Muscle of leg (tissue), 16 donors: ENCODE measurements at places on chromosomes 3 and 15. TPM values are rescaled to one million over a fixed set of nuclear protein-coding genes. Genes with fewer than 3 reads are reported as not detected.

DNA sequence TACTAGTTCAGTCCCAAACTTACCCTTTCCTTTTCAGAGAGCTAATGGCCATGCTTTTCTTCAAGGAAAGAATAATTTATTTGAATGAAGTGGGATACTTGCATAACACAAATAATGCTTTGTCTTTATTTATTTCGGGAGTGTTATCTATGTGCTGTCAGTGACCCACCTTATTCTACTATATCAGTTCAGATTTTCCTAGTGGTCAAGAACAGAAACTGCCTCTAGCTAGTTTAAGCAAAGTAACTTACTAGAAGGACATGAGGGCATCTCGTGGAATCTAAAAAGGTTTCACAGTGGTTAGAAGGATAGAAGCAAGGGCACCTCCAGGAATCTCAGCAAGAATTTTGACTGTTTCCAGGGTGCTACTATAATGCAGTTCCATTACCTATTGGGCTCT, 3.8 kb upstream of the TIMMDC1 start:
- no peaks in the 10 kb centered on the region for H3K27me3 ChIP-seq
- peaks cover 21% of the 10 kb centered on the region for H3K36me3 ChIP-seq
- DNase-seq, result no peak
- no peak overlapping the region for H3K4me3 ChIP-seq
- no peak overlapping the region for H3K27ac ChIP-seq
- H3K4me1 ChIP-seq, result peaks cover 6% of the 10 kb centered on the region

Gene TGM5
- total RNA-seq, result 0.13 TPM

Gene CHAC1
- 2.0 TPM for total RNA-seq

DNA sequence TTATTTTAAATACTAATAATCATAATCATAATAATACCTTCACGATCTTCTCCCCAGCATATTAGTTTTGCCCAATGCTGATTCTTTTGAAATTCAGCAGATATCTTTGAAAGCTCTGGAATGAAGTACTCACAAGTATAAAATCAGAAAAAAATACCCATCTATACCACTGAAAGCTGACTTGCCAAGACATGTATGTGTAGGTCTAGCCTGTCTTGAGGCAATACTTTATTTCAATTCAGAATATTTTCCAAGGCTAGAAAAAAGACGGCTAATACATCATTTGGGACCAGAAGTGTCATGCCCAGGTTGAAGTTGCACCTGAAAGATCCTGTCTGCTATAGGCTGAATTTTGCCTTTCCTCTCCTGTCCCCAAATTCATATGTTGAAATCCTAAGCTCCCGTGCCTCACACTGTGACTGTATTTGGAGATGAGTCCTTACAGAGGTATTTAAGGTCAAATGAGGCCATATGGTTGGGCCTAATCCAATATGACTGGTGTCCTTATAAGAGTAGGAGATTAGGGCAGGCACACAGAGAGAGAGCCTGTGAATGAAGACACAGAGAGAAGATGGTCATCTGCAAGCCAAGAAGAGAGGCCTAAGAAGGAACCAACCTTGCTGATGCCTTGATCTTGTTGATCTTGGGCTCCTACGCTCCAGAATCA, 255.9 kb upstream of the CMC1 start:
- no peak overlapping the region for H3K4me3 ChIP-seq
- H3K27ac ChIP-seq, result no peak overlapping the region
- no peaks in the 10 kb centered on the region for H3K27me3 ChIP-seq

- peak overlapping the region; percentile 48 for H3K27ac ChIP-seq
- H3K36me3 ChIP-seq, result no peaks in the 10 kb centered on the region
- no peaks in the 10 kb centered on the region for H3K4me1 ChIP-seq
Measured at GRCh38 chr3:59133311-59133710, 83.5 kb upstream of the CFAP20DC start.

Gene PLA2G4E
- total RNA-seq, result 0.80 TPM

GRCh38 chr3:50610181-50610971, 1.2 kb downstream of the CISH start:
- DNase-seq, result peak; percentile 43
- peak overlapping the region; percentile 91 for H3K4me3 ChIP-seq
- H3K36me3 ChIP-seq, result peaks cover 49% of the 10 kb centered on the region
- no peaks in the 10 kb centered on the region for H3K27me3 ChIP-seq

DNA sequence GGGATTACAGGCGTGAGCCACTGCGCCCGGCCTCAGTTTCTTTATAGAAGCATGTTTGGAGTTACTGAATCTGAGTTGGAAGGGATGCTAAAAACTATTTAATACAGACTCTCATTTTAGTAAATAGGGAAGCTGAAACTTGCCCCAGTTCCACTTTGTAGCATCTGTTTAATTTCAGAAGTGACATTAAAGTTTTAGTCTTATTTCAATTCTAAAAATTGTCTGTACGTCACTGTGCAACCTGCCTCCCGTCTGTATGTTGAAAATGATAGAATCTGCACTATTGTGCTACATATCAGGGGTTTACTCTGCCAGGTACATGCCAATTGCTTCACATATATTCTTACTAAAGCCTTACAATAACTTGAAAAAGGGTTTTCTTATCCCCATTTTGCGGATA, 15.3 kb downstream of the CNOT10 start:
- H3K27ac ChIP-seq, result no peak overlapping the region
- DNase-seq, result no peak
- H3K27me3 ChIP-seq, result no peaks in the 10 kb centered on the region
- no peaks in the 10 kb centered on the region for H3K4me1 ChIP-seq

DNA sequence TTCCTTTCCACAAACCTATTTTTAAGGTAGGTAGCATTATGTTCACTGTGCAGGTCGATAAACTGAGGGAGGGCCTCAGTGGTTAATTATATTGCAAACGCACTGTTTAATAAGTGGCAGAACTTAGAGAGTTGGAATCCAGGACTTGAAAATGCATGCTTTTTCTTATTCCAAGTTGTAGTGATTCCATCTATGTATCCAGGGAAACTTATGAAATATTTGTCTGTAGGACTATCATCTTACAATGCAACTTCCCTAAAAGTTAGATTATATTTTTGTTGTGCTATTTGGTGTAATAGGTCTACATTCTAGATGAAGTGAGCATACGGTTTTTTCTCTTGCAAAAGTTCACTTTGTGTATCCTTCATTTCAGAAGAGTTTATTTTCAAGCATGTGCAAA, 419.5 kb downstream of the NAALADL2 start:
- H3K36me3 ChIP-seq, result no peaks in the 10 kb centered on the region
- no peak overlapping the region for H3K4me3 ChIP-seq
- H3K27me3 ChIP-seq, result no peaks in the 10 kb centered on the region
- H3K4me1 ChIP-seq, result no peaks in the 10 kb centered on the region
- H3K27ac ChIP-seq, result peak overlapping the region; percentile 53

GRCh38 chr3:139675327-139675726, 2.4 kb downstream of the NMNAT3 start:
- DNase-seq, result no peak
- H3K4me3 ChIP-seq, result no peak overlapping the region
- no peaks in the 10 kb centered on the region for H3K36me3 ChIP-seq
- H3K4me1 ChIP-seq, result peaks cover 34% of the 10 kb centered on the region

Gene PLA2G4F
- total RNA-seq, result not detected

GRCh38 chr3:84318273-84318809, 640.4 kb upstream of the CADM2 start:
- H3K4me1 ChIP-seq, result no peaks in the 10 kb centered on the region
- no peak overlapping the region for H3K4me3 ChIP-seq
- H3K27ac ChIP-seq, result no peak overlapping the region
- DNase-seq, result no peak

- H3K36me3 ChIP-seq, result peaks cover 2% of the 10 kb centered on the region
- H3K27ac ChIP-seq, result no peak overlapping the region
- no peak for DNase-seq
- H3K4me1 ChIP-seq, result no peaks in the 10 kb centered on the region
- H3K27me3 ChIP-seq, result no peaks in the 10 kb centered on the region
- H3K4me3 ChIP-seq, result no peak overlapping the region
Measured at GRCh38 chr15:58734859-58735258, 14.6 kb downstream of the ADAM10 start.

DNA sequence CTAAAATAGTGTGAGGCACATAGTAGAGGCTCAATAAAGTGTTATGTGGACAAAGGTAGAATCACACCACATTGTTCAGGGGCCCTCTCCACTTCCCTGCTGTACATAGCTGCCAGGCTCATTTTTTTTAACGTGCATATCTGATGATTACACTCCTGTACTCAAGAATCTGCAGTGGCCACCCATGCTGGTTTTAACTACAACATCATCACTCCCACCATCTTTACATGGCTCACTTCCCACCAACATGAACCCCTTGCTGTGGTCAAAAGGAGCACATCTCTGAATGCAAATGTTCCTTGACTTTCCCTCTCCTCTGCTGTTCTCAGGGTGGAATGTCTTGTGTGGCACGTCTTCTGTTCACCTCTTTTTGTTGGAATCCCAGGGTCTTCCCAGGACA, 76.7 kb downstream of the FEM1B start:
- H3K4me1 ChIP-seq, result peaks cover 8% of the 10 kb centered on the region
- H3K27ac ChIP-seq, result no peak overlapping the region
- no peak overlapping the region for H3K4me3 ChIP-seq
- no peaks in the 10 kb centered on the region for H3K27me3 ChIP-seq
- DNase-seq, result no peak

Gene SIDT1
- 2.5 TPM for total RNA-seq

GRCh38 chr15:51355096-51355495, 13.6 kb downstream of the GLDN start:
- H3K4me1 ChIP-seq, result no peaks in the 10 kb centered on the region
- H3K27ac ChIP-seq, result no peak overlapping the region
- H3K36me3 ChIP-seq, result no peaks in the 10 kb centered on the region

GRCh38 chr15:61057376-61057775, 171.7 kb downstream of the RORA start:
- peaks cover 8% of the 10 kb centered on the region for H3K4me1 ChIP-seq
- no peaks in the 10 kb centered on the region for H3K27me3 ChIP-seq
- no peaks in the 10 kb centered on the region for H3K36me3 ChIP-seq
- no peak for DNase-seq
- peak overlapping the region; percentile 17 for H3K27ac ChIP-seq

Gene TMED3
- total RNA-seq, result 51.2 TPM

Gene APEH
- total RNA-seq, result 56.6 TPM

Gene PCSK6
- total RNA-seq, result 10.5 TPM

DNA sequence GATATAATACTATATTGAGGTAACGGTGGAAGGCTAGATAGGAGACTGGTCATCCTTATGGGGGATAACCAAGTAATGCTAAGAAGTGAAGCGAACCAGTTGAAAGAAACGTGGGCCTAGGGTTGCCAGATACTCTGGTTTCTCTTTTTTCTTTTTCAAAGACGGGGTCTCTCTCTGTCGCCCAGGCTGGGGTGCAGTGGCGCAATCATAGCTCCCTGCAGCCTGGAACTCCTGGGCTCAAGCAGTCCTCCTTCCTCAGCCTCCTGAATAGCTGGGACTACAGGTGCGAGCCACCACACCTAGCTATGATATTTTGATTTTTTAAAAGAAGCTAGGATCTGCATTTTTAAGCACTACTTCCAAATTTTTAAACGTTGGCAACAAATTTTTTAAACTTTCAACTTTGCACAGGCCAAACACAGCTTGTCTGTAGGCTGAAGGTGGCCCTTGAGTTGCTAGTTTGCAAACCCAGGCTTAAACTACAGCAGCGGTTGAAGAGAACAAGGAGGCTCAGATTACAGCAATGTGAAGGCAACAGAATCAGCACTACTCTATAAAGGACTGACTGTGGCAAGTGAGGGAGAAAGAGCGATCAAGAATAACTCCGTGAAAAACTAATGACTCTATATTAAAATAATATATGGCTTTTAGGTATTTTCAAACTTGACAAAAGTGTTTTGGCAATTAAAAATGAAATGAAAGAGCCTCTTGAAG, 1.2 kb upstream of the RUBCN start:
- H3K4me1 ChIP-seq, result peaks cover 16% of the 10 kb centered on the region
- no peak for DNase-seq
- no peaks in the 10 kb centered on the region for H3K36me3 ChIP-seq
- H3K27ac ChIP-seq, result no peak overlapping the region
- no peaks in the 10 kb centered on the region for H3K27me3 ChIP-seq
- H3K4me3 ChIP-seq, result peak overlapping the region; percentile 54

Gene HCLS1
- 4.1 TPM for total RNA-seq

Gene SECISBP2L
- total RNA-seq, result 29.0 TPM

Gene PLXNA1
- 22.6 TPM for total RNA-seq

DNA sequence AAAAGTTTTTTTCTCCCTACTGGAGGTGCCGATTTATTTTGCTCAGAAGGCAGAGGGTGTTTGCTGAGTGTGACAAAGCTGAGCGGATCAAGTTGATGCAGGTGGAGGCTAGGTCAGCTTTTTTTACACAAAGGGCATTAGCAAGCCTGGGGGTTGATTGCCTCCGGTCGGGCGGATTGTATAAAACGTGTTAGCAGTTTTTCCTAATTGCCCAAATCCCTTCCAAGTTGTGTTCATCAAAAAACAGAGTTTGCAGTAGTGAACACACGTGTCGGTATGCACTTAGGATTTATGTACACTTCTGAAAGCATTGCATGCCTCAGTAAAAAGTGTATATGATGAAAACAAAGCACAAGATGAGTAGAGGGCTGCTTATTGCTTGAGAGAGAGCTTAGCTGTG, 2.6 kb downstream of the GPR160 start:
- no peak overlapping the region for H3K27ac ChIP-seq
- peaks cover 9% of the 10 kb centered on the region for H3K4me1 ChIP-seq
- no peaks in the 10 kb centered on the region for H3K36me3 ChIP-seq

GRCh38 chr15:99307735-99308134, 56.5 kb downstream of the LRRC28 start:
- peaks cover 7% of the 10 kb centered on the region for H3K4me1 ChIP-seq
- no peak overlapping the region for H3K27ac ChIP-seq
- H3K4me3 ChIP-seq, result no peak overlapping the region
- no peaks in the 10 kb centered on the region for H3K36me3 ChIP-seq
- DNase-seq, result no peak
- H3K27me3 ChIP-seq, result no peaks in the 10 kb centered on the region

DNA sequence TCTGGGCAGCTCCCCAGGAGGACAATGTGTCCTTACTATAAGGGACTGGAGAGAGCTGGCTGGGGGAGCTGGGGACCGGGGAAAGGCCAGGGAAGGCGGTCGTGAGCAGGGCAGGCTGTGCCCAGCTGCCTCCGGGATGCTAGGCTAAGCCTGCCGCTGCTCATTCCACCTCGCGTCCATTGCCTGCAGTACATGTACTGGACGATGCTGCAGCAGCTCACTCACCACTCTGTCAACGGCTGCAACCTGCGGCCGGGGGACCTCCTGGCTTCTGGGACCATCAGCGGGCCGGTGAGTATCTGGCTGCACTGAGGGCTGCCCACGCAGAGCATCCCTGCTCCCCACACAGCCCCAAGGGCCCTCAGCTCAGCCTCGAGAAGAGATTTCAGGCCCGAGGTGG, 27.1 kb downstream of the FAH start:
- H3K36me3 ChIP-seq, result peaks cover 3% of the 10 kb centered on the region
- no peaks in the 10 kb centered on the region for H3K27me3 ChIP-seq
- no peak overlapping the region for H3K27ac ChIP-seq
- DNase-seq, result peak; percentile 23
- peaks cover 29% of the 10 kb centered on the region for H3K4me1 ChIP-seq
- H3K4me3 ChIP-seq, result no peak overlapping the region

- DNase-seq, result no peak
- H3K4me3 ChIP-seq, result no peak overlapping the region
- H3K27me3 ChIP-seq, result peaks cover 3% of the 10 kb centered on the region
- H3K4me1 ChIP-seq, result peaks cover 5% of the 10 kb centered on the region
- no peak overlapping the region for H3K27ac ChIP-seq
Measured at GRCh38 chr3:66196633-66197032, 24.2 kb upstream of the SLC25A26 start.
